T follicular helper cell (primary cell): ENCODE measurements at places on chromosomes 1 and 21.

DNA sequence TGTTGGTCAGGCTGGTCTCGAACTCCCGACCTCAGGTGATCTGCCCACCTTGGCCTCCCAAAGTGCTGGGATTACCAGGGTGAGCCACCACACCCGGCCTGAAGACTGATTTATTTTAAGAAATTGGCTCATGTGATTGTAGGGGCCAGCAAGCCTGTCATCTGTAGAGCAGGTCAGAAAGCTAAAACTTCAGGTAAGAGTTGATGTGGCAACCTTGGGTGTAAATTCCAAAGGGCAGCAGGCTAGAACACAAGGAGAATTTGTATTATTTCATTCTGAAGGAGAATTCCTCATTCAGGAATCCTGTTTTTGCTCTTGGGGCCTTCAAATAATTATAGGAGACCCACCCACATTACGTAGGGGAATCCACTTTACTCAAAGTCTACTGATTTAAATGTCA is 728.7 kb downstream of the LTN1 start:
- no peak for DNase-seq

- DNase-seq = no peak
These were observed 14.7 kb downstream of the PTAFR start for GRCh38 chr1:28161751-28162150.

DNA sequence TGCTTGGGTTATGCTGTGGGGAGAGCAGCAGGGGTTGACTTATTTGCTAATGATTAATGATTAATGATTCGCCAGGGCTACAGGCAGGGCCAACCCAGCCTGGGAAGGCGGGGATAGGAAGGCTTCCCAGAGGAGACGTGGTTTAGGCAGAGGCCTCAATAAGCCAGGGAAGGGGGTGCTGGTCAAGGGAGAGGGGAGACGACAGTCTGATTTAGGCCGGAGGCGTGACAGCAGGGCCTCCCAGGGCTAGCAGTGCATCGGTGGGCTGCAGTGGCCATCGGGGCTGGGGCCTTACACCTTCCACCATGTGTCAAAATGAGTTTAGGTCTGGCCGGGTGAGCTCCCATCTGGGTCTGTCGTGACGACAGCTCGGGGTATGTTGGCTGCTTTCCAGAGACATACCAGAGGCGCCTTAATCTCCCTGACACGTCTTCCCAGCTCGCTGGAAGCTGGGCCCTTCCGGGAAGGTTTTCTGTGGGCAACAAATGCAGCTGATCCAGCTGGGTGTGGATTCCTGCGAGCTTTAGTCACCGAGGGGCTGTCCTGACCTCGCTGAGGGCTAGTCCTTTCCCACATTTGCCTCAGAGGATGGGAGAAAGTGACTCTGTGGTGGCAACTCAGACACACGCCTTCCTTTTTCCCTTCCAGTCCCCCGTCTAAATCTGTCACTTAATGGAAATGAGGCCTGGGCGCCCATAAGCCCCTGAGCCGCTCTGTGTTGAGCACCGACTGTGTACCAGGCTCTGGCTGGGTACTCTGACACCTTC is 3.7 kb upstream of the SLC1A7 start:
- no peak for DNase-seq

DNA sequence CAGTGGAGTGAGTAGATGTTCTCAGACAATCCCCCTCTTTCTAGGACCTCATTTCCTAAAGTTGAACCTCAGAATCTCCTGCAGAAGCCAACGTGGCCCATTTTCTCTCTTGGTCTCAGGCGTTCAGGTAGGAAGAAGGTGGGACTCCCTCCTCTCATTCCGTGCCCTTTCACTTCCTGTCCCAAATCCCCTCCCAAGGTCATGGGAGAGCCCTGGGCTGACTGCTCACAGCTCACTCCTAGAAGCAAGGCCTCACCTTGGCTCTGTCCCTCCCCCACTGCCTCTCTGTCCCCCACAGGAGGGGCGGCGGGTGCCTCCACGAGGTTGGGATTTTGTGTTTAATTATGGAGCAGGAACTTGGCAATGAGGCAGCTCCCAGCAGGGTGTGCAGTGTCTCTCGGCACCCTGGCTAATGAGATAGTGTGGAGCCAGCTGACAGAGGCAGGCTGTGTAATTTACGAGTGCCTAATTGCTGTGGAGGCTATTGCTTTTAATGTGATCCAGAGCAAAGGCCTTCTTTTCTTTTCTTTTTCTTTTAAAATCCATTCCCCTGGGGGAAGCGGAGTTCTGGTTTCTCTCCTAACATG is 9.1 kb upstream of the CDK18 start:
- DNase-seq = no peak

- no peak for DNase-seq
These were observed 15.1 kb upstream of the DUSP10 start for GRCh38 chr1:221756830-221757551.

GRCh38 chr1:215497528-215497927 is 69.6 kb upstream of the KCTD3 start:
- no peak for DNase-seq

DNA sequence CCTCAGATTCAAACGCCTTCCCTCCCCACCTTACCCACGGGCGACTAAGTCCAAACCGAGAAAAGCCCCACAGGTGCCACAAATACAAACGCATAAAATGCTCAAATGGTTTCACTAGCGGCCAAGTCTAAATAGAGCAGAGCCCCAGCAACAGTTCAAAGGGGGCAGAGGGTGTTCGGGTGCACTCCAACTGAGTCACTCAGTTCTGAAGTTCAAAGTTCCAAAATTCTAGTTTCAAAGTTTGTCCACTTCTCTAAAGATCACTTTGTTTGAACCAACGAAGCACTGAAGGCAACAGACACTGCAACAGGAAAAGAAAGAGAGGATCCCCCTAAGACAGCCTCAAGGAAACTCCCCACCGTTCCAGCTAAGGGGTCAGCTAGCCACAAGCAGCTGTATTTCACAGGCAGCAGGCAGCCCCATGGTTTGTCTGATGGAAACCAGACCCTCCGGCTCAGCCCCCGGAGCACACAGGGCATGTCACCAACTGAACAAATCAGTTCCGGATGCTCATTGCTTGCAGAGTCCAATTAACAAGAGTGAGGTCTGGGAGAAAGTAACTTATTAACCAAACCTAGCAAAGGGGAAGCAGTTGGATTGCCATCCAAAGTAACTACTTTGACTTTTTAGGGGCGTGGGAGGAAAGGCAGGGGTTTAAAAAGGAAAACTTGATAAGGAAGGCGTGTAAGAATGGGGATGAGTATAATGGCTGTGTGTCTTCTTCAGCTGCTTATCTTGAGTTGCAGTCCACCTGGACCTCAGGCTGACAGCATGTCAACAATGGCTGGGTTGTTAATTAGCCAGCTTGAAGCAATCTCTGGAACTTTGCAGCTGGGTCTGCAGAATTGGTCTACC is 1423.9 kb upstream of the PRMT6 start:
- DNase-seq = no peak

- DNase-seq = no peak
These were observed 308.9 kb upstream of the RUNX1 start for GRCh38 chr21:35358008-35358407.

DNA sequence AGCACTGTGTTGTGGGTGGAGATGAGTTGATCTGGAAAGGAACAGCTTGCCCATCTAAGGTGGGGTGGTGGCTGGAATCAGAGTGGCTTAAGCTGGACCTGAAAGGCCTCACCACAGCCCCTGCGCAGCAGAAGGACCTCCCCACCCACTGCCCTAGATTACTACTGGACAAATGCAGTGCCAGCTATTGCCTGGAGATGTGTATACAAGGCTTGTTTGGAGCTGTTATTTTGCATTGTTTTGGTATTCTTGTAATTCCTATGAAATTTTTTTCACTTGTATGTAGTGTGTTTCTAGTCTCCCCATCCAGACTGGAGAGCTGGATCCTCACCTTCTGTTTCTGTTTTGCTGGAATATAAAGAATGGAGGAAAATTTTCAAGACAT is 1.3 kb upstream of the SLC30A1 start:
- no peak for DNase-seq

- no peak for DNase-seq
These were observed 5.6 kb downstream of the ACTA1 start for GRCh38 chr1:229428256-229428655.

GRCh38 chr1:15226388-15227255 is 20.4 kb upstream of the FHAD1 start:
- no peak for DNase-seq

DNA sequence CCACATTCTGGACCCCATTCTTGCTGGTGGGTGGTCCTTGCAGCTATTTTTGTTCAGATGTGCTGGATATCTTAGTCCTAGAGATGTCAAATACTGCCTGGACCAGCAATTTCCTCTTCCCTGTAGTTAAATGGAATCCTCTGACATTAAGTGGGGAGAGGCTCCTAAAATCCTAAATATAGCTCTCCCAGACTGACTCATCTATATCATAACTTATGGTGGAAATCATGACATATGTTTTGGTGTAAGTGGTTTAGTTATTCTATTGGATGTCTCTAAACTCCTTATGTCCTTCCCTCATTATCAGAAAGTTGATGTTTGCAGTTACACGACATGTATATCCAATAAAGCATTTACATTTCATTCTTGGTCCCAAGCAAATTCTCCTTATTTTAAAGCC is 73.1 kb downstream of the KCNJ6 start:
- no peak for DNase-seq

DNA sequence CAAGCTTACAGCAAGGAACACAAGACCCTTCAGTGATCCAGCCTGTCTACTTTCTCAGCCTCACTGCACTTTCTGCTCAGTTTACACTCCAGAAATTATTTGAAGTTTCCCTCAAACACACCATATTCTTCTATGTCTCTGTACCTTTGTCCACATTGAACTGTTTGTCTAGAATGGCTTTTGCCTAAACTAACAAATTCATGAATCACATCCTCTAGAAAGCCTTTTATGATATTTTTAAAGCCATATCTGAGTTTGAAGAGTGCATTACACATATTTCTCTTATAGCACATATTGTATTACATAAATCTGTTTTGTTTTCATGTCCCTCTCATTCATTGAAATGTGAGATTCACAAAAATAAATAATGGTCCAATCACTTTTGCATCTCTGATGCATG is 446.0 kb upstream of the ZRANB2 start:
- no peak for DNase-seq

DNA sequence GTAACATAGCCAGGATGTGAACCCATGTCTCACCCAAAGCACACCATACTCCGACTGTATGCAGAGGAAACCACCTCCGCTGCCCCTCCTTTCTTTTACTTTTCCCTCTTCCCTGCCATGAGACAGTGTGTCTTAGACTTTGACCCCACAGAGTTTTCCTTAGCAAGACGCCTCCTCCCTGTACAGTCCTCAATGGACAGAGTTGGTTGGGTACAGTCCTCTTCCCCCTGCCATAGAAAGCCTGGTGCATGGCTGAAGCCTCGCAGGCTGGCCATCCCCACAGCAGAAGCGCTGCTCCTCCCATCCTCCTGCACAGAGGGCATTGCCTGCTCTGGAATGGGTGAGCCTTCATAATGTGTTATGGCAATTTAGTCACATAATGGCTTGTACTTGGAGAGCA is 127.9 kb downstream of the PLPP3 start:
- no peak for DNase-seq

DNA sequence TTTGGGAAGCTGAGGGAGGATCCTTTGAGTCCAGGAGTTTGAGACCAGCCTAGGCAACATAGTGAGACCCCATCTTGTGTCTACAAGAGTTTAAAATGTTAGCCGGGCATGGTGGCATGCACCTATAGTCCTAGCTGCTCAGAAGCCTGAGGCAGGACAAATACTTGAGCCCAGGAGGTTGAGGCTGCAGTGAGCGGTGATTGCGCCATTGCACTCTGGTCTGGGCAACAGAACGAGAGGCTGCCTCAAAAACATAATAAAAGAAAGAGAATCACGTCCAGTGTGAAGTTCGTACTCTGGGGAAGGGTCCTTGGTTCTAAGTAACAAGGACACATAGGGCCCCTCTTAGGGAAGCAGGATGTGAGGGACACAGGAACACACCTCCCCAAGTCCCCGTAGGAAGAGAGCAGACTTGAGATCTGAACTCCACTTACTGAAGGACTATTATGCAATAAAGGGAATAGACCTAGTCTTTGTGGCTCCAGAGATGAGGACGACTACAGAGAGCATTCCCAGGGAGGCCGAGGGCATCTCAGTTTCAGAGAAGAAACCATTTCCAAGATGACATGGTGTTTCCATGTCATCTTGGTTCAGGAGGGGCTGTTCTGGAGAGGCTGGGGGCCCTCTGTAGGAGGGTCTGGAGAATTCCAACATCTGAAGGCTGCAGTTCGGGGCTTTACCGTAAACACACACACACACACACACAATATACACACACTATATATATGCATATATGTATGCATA is 10.8 kb upstream of the ENO1 start:
- DNase-seq = no peak

GRCh38 chr1:228337031-228337564 is 69.5 kb downstream of the TRIM11 start:
- no peak for DNase-seq

GRCh38 chr1:15089258-15089992 is 64.1 kb upstream of the TMEM51 start:
- no peak for DNase-seq

GRCh38 chr1:21663248-21663950 is 5.8 kb downstream of the RAP1GAP start:
- DNase-seq = no peak

DNA sequence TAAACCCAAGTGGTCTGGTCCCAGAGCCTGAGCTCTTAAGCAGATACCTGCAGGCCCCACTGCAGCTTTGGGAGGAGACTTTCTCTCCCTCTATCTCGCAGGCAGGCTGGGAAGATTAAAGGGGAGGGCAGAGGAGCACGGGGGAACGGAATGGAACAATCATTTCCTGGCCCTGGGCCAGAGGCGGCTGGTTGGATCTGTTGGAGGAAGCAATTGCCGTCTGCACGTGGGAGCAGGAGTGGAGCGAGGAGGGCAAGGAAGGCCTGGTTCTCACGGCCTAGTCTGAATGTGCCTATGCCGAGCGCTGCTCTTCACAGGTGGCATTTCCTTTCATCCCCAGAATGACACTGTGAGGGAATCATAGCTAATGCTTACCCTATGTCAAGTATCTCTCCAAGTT is 23.7 kb downstream of the NKAIN1 start:
- DNase-seq = no peak
